ENCODE measurements at places on chromosomes 5 and 9. TPM values are rescaled to one million over a fixed set of nuclear protein-coding genes. Genes with fewer than 3 reads are reported as not detected.

FOXI1 gene
- not detected for total RNA-seq

PCDHAC1 gene
- total RNA-seq: 0.07 TPM

SPTAN1 gene
- total RNA-seq: 175 TPM

MARVELD2 gene
- total RNA-seq: 26.1 TPM

MLANA gene
- not detected for total RNA-seq

SLC46A2 gene
- not detected for total RNA-seq

EDIL3 gene
- 2.0 TPM for total RNA-seq

GRAMD2B gene
- 24.9 TPM for total RNA-seq

KIF4B gene
- total RNA-seq: not detected

WASHC1 gene
- total RNA-seq: 2.9 TPM

SLC27A6 gene
- 0.35 TPM for total RNA-seq

HINT1 gene
- 328 TPM for total RNA-seq

ALG2 gene
- 39.4 TPM for total RNA-seq

TUSC1 gene
- 20.3 TPM for total RNA-seq

NUTM2G gene
- total RNA-seq: not detected

HTR4 gene
- total RNA-seq: not detected

All from airway epithelial cell (primary cell).